ENCODE measurements at places on chromosomes 7 and 10. TPM values are rescaled to one million over a fixed set of nuclear protein-coding genes. Genes with fewer than 3 reads are reported as not detected.
A peak's percentile ranks its signal among the peaks of the same experiment; 100 is the strongest.

Gene TSPAN33
- 5.8 TPM for total RNA-seq

Gene OR6V1
- total RNA-seq, result not detected

- DNase-seq, result no peak
Observed at GRCh38 chr7:110590415-110590814, 500.5 kb upstream of the LRRN3 start.

Gene COL26A1
- 0.20 TPM for total RNA-seq

GRCh38 chr7:93817526-93817925, 73.0 kb downstream of the TFPI2 start:
- DNase-seq, result no peak

DNA sequence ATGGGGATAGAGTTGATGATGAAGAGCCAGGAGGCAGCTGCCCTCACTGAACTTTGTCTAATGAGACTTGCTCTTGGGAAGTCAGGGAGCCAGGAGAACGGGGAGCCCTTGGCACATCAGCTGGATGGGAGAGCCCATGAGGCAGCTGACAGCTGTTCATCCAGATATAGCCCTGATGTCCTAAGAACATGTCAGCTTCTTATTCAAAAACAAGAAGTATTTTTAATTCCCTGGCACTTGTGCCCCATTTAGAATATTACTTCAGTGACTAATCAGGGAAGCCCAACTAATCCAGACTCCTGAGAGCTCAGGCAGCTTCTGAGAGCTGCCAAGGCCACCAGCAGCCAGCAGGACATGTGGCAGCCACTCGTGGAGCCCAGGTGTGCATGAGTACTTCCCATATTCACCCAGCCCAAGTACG, 363.4 kb downstream of the GRID1 start:
- no peak for DNase-seq

DNA sequence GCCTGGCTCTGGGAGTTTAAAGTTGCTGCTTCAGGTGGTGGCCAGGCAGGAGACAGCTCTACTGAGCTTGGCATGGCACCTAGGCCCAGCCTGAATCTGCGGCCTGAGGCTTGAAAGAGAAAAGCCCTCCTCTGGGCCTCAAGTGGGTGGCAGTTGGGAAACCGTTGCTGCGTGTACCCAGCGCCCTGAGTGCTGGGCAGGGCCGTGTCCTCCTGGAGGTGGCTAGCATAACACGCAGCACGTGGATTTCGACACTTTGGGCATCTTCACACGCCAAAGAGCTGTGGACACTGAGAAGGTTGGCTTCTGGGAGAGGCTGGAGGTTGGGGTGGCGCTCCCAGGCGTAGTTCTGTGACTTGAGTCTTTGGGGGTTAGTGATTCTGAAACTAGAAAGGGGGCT, 2.5 kb downstream of the ZNF316 start:
- DNase-seq, result no peak

Gene ZNF488
- total RNA-seq, result 18.1 TPM

Gene C10orf143
- 2.8 TPM for total RNA-seq

- no peak for DNase-seq
Observed at GRCh38 chr10:91127341-91128082, 93.0 kb upstream of the PCGF5 start.

DNA sequence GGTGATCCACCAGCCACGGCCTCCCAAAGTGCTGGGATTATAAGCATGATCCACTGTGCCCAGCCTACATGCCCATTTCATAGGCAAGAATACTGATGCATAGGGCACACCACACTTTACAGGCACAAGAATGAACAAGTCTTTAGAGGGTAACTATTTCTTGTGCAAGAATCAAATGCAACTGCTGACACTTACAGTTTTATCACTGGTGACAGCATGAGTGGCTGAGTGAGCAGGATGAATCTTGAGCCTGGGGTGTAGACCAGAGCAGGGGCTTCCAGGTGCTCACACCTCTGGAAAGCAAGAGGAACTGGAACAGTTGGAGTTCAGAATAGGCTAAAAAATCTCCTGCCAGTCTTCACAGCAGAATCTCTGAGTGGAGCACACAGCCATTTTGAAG, 287.5 kb downstream of the KCNMA1 start:
- no peak for DNase-seq

DNA sequence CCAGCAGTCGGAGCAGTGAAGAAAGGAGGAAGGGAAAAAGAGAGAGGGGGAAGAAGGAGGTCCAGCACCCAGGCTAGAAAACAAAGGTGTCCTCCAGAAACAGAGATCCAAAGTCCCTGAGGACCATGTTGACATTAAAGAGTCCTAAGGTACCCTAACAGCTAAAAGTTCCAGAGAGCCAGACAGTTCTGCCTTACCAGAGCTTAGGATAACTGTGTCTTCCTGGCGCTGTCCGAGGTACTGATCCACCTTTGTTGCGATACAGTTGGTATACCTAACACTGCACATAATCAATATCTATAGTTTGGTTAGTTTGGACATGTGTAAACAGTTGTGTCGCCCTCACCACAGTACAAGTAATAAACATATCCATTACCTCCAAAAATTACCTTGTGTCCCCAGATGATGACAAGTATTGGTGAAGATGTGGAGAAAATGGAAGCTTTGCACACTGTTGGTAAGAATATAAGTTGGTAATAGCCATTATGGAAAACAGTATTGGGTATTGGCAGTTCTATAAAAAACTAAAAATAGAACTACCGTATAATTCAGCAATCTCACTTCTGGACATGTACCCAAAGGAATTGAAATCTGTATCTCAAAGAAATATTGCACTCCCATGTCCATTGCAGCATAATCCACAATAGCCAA, 59.8 kb downstream of the GRID1 start:
- DNase-seq, result peak; percentile 9

Gene CADPS2
- 11.9 TPM for total RNA-seq

GRCh38 chr7:54546081-54546985, 4.2 kb downstream of the VSTM2A start:
- DNase-seq, result no peak

GRCh38 chr10:131205556-131205955, 106.0 kb downstream of the TCERG1L start:
- no peak for DNase-seq

Gene IFIT1
- 3.4 TPM for total RNA-seq

DNA sequence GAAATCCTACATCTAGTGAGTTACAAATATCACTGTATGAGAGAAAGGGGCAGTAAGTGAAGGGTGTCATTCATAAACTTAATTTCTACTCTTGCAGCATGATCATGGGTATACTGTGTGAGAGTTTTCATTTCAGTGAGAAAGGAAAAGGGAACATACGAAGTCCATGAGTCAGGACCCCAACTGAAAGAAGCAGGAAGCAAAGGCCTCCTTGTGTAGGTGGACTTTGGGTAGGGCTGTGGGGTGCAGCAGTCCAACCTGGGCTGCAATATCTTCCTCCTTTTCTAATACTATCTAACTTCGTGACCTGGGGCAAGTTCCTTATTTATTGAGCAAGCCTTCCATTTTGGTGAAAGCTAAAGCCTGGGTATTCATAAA, 248.2 kb upstream of the TCF7L2 start:
- no peak for DNase-seq

DNA sequence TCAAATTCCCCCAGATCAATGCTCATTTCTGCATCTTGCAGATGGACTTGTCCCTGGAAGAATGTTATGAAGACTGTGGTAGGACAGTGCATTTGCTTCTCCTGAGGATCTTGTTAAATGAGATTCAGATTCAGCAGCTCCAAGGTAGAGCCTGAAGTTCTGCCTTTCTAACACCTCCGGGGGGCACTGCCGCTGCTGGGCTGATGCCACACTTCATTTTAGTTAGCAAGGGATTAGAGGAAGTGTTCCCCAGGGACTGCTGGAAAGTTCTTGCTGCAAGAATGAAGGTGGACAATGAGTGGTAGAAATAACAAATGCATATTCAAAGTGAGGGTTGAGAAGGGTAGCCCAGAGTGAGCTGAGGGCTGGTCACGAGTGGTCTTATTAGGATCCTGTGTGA, 434.3 kb upstream of the AKR1E2 start:
- no peak for DNase-seq

- DNase-seq, result no peak
Observed at GRCh38 chr7:157301610-157302120, 35.1 kb upstream of the DNAJB6 start.

DNA sequence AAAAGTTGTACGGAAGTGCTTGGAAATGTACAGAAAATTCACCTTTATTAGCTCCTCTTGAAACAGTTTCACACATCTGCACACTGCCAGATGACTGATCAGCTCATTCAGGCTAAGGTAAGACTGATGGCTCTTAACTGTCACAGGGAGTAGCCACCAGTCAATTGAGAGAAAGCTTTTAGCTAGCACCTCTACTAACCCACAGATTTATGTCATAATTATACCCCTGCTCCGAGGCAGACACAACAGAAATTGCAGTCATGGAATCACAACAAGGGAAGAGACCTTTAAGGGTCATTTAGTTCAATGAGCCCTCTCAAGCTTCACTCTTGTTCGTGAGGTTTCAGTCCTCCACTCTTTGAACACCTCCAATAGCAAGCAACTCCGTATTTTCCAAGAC, 235.4 kb downstream of the TRIL start:
- no peak for DNase-seq

- peak; percentile 20 for DNase-seq
Observed at GRCh38 chr7:32163141-32163806, 93.1 kb upstream of the PDE1C start.

DNA sequence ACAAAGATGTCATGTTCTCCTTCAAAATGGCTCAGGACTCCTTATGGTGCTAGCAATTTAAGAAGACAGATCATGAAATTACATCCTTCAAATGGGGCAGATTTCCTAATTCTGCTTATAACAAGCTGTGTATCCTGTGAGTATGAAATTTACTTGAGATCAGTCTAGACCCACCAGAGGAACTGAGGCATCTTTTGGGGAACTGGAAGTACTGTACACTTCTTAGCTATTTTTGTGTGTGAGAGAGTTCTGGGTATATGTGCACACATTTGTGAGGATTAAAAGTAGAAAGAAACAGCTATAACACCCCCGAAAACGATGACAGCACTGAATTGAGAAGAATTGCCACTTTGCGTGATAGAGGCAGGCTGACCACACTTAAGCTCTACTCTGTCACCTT, 187.0 kb upstream of the CCDC6 start:
- no peak for DNase-seq

Gene PRKAR2B
- total RNA-seq, result 2.9 TPM

DNA sequence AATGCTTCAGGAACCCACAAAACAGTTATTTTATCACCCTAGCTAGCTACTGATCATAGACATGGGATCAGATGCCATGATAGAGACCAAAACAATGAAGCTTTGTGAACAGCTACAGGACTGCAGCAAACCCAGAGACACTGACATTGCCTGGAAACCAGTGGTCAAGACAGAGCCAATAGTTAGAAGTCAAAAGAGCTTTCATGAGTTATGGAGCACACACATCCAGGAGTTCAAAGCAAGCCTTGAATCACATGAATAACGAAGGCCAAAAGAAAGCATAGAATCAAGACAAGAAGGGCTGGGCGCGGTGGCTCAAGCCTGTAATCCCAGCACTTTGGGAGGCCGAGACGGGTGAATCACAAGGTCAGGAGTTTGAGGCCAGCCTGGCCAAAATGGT, 34.5 kb upstream of the GSAP start:
- DNase-seq, result no peak

GRCh38 chr10:120347644-120348043, 109.4 kb upstream of the PLPP4 start:
- no peak for DNase-seq

- DNase-seq, result no peak
Observed at GRCh38 chr10:110724116-110724921, 80.2 kb downstream of the RBM20 start.

- DNase-seq, result no peak
Observed at GRCh38 chr10:88794731-88795130, 7.8 kb upstream of the LIPM start.

- DNase-seq, result no peak
Observed at GRCh38 chr7:131800531-131800930, 244.1 kb upstream of the PODXL start.

Gene HACD1
- total RNA-seq, result 29.6 TPM

DNA sequence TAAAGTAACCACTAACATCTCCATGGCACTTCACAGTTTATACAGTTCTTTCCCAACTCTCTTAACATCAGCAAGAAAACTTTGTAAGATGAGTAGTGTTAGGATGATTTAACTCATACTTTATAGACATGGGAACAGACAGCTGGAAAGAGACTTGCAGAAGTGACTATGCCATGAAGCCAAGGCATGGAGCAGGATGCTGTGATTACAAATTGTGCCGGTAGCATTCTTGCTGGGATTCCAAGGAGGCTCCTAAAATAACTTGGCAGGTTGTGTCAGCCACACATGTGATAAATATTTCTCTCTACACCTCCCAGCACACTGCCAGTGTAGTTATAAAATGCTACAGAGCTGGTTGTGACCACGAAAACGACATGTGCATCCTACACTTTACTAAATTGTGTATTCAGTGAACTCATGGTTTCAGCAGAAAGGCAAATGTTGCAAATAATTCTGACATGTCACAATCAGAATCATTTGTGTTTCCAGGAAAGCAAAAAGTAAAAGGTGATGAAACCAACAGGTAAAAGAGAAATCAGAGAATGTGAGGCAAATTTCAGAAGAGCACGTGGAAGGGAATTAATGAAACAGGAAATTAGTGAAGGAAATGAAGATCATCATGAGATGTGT, 5.6 kb upstream of the CYP3A4 start:
- no peak for DNase-seq

- DNase-seq, result no peak
Observed at GRCh38 chr10:55233505-55233904, 432.5 kb upstream of the PCDH15 start.

- DNase-seq, result no peak
Observed at GRCh38 chr7:158410720-158411119, 176.9 kb downstream of the PTPRN2 start.

Gene STYXL1
- total RNA-seq, result 98.2 TPM

GRCh38 chr7:84482476-84482875, 287.9 kb upstream of the SEMA3A start:
- no peak for DNase-seq

GRCh38 chr10:116771101-116771958, 29.0 kb upstream of the HSPA12A start:
- DNase-seq, result no peak

GRCh38 chr10:88281592-88282347, 301.3 kb downstream of the RNLS start:
- DNase-seq, result no peak

DNA sequence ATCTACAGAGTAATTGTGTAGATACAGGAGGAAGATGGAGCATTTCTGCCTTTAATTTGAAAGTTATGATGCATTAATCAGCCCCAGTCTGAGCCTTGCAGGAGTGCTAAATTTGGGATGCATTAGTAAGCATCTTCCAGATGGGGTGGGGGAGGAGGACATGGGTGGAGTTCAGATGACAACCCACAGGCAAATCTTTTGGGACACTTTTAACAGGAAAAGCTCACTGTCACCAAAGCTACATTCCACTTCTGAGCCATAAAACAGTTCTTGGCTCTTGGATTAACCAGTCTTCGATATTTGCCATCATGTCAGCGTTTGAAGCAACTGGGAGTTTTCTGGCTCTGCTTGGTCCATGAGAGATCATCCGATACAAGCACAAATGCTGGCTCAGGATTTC, 121.1 kb downstream of the CXCL12 start:
- DNase-seq, result no peak

GRCh38 chr7:142357953-142358520, 100.2 kb upstream of the PRSS58 start:
- peak; percentile 71 for DNase-seq

Gene PLEKHS1
- total RNA-seq, result 4.9 TPM

- no peak for DNase-seq
Observed at GRCh38 chr10:126243971-126244370, 144.3 kb downstream of the ADAM12 start.
